Osteoblast (primary cell): ENCODE measurements at places on chromosomes 1 and 21. TPM values are rescaled to one million over a fixed set of nuclear protein-coding genes. Genes with fewer than 3 reads are reported as not detected.

DNA sequence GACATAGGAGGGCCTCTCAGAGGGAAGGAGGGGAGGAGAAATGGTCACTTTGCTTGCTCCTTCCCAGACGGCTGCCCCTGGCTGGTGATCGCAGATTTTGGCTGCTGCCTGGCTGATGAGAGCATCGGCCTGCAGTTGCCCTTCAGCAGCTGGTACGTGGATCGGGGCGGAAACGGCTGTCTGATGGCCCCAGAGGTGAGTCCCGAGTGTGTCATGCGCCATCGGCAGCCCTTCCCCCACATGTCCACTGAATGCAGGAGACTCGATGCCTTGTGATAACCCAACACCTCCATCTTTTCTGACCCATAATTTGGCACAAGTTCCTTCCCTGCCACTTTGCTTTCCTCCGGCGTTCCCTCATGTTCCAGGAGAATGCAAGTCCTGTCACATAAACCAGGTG lies 12.7 kb downstream of the DDOST start:
- no peak overlapping the region for H3K4me3 ChIP-seq
- H3K4me1 ChIP-seq: no peaks in the 10 kb centered on the region
- H3K36me3 ChIP-seq: peaks cover 72% of the 10 kb centered on the region
- DNase-seq: no peak
- no peaks in the 10 kb centered on the region for H3K27me3 ChIP-seq
- H3K27ac ChIP-seq: no peak overlapping the region

Gene AMY1B
- total RNA-seq: not detected in 2 replicates

- H3K27me3 ChIP-seq: peaks cover 37% of the 10 kb centered on the region
- no peak overlapping the region for H3K4me3 ChIP-seq
- H3K27ac ChIP-seq: no peak overlapping the region
- DNase-seq: no peak
- peaks cover 19% of the 10 kb centered on the region for H3K4me1 ChIP-seq
These were observed 37.5 kb upstream of the HHAT start for GRCh38 chr1:210291081-210291764.

DNA sequence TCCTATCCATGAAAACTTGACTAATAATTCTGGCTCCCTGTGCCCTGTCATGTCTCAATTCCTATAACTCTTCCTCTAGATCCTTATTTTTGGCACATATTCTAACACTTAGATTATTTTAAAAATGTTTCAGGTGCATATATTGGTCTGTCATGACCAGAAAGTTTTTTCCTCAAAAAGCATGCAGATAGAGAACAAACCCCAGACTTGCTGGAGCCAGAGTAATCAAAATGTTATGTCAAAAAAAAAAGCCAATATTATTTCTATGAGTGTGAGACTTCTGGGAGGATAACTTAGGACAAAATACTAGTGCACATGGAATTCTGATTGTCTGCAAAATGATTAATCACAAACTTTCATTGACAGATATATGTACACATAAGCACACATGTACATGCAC lies 135.1 kb upstream of the MROH9 start:
- H3K4me3 ChIP-seq: no peak overlapping the region
- H3K27me3 ChIP-seq: no peaks in the 10 kb centered on the region
- DNase-seq: peak; percentile 23
- H3K27ac ChIP-seq: peak overlapping the region; percentile 4
- H3K4me1 ChIP-seq: peaks cover 24% of the 10 kb centered on the region

Gene PTGFRN
- 40.2 and 52.7 TPM in 2 replicates for total RNA-seq

DNA sequence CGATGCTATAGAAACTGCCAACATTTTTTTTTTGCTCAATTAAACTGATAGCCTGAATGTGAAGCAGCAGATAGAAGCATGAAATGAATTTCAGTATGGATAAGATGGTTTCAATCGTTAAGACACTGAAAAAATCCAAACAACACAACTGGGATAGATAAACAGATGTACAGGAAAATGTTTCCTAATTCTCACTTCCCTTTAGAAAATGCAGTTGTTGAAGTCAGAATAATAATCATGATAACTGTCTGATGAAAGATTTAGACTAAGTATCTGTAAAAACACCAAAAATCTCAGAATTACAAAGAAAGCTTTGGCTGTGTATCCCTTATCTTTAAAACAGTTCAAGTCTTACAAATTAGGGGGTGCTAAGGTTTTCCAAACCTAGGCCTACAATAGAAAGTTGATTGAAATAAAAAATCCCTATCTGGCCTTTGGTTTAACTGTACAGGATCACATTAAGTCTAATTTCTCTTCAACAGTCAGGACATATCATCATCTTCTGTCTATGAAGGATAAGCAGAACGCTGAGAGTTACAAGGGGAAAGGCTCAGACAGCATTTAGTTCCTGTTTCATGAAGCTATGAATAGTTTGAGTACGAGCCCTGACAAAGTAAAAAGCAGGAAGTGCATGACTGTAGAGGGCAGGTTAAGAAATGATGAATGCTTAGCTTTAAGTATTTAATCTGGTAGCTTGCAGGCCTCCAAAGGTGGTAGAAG lies 203.2 kb downstream of the APP start:
- no peak overlapping the region for H3K27ac ChIP-seq
- no peak for DNase-seq
- no peak overlapping the region for H3K4me3 ChIP-seq
- H3K36me3 ChIP-seq: peaks cover 3% of the 10 kb centered on the region
- peaks cover 8% of the 10 kb centered on the region for H3K4me1 ChIP-seq
- H3K27me3 ChIP-seq: no peaks in the 10 kb centered on the region

Gene ANGEL2
- total RNA-seq: 46.3 and 59.2 TPM in 2 replicates

DNA sequence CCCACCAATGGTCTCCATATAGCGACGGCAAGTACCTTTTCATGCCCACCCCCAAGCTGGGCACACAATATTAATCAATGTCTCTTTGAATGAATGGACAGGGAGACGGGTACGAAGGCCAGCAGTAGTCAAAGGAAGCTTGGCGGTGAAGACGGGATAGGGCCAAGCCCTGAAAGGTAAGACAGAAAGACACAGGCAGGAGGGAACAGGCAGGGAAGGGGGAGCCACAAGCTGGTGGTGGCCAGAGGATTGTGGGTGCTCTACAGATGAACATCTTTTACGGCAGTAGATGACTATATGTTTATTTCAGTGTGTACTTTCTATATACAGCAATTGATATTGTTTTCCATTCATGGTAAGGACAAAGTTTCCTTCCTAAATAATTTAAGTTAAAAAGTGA lies 16.3 kb downstream of the CAPZB start:
- peaks cover 24% of the 10 kb centered on the region for H3K36me3 ChIP-seq
- peak overlapping the region; percentile 3 for H3K27ac ChIP-seq
- no peaks in the 10 kb centered on the region for H3K27me3 ChIP-seq
- H3K4me1 ChIP-seq: peaks cover 24% of the 10 kb centered on the region

Gene CLEC20A
- under 0.01 TPM in 1 of 2 replicates, not detected in the other for total RNA-seq

DNA sequence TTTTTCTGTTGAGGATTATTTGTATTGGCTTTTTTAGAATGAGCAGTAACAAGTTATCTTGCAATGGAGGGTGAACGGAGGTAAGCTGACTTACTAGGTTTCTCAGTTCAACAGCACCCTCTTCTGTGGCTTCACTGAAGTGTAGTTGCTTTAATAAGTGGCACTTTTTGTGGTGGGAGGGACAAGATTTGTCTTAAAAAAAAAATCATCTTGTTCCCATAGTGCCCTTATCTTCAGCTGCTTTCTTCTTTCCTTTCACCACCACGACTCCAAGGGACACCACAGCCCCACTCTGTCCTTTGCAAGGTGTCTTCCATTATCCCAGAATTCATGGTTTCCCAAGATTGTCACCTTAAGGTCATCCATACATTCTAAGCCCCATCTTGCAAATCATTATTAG lies 92.9 kb downstream of the PIGK start:
- no peaks in the 10 kb centered on the region for H3K4me1 ChIP-seq
- H3K27ac ChIP-seq: no peak overlapping the region
- H3K27me3 ChIP-seq: no peaks in the 10 kb centered on the region
- DNase-seq: no peak

DNA sequence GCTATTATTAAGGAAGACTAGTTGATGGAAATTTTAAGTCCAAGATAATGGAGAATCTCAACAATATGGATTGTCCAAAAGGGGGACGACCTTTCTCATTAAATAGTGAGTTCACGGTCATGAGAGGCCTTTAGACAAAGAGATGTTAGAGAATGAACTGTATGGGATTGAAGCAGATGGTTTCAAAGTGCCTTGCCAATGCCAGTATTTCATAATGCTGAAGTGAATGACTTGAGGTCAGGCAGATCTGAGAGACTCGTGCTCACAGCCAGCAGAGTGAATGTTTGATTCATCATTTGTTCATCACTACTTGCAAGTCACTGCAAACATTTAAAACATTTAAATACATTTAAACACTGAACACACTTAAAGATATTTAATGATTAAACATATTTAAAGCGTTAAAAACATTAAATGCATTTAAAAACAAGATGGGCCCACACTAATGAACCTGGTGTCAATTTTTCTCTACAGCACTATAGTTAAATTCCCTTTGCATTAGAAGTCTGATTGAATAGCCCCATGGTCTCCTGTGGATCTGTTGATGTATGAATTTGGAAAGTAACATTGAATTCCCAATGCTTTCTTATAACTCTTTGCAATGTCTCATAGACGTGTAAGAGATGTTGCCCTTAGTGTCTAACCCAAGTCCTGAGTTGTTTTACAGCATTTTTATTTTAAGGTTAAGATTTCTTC lies 80.7 kb downstream of the TGFB2 start:
- peak overlapping the region; percentile 82 for H3K27ac ChIP-seq
- peak; percentile 68 for DNase-seq
- no peak overlapping the region for H3K4me3 ChIP-seq
- peaks cover 16% of the 10 kb centered on the region for H3K4me1 ChIP-seq
- no peaks in the 10 kb centered on the region for H3K27me3 ChIP-seq

Gene TRIM63
- total RNA-seq: under 0.01 and 0.36 TPM in 2 replicates

- H3K27ac ChIP-seq: peak overlapping the region; percentile 69
- no peaks in the 10 kb centered on the region for H3K36me3 ChIP-seq
- H3K27me3 ChIP-seq: no peaks in the 10 kb centered on the region
These were observed 578.5 kb downstream of the USP25 start for GRCh38 chr21:16308269-16308668.

Gene NPPB
- total RNA-seq: not detected in 2 replicates

Gene MPL
- total RNA-seq: not detected in 2 replicates

Gene CCDC24
- total RNA-seq: 2.4 and 2.9 TPM in 2 replicates

Gene KCNJ15
- 10.0 and 10.1 TPM in 2 replicates for total RNA-seq

GRCh38 chr1:8370905-8371315 lies 53.0 kb downstream of the SLC45A1 start:
- H3K4me1 ChIP-seq: peaks cover 51% of the 10 kb centered on the region
- H3K36me3 ChIP-seq: peaks cover 16% of the 10 kb centered on the region
- no peak for DNase-seq

DNA sequence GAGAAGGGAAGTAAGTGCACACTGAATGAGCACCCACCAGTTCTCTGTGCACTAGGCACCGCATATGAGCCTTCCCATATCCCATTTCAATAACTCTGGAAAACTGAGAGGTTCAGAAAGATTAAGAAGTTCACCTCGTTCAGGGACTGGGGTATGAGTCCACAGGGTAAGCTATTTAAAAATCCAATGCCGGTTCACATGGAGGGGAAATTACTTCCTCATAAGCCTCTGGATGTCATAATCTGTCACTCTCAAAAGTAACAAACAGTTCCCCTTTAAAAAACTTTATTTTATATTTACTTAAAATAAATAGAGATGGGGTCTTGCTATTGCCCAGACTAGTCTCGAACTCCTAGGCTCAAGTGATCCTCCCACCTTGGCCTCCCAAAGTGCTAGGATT lies 1.9 kb downstream of the OR2B11 start:
- H3K36me3 ChIP-seq: no peaks in the 10 kb centered on the region
- H3K27me3 ChIP-seq: no peaks in the 10 kb centered on the region
- no peaks in the 10 kb centered on the region for H3K4me1 ChIP-seq
- H3K27ac ChIP-seq: no peak overlapping the region
- no peak overlapping the region for H3K4me3 ChIP-seq
- no peak for DNase-seq
